ENCODE measurements at places on chromosomes 11 and 22. TPM values are rescaled to one million over a fixed set of nuclear protein-coding genes. Genes with fewer than 3 reads are reported as not detected.
A peak's percentile ranks its signal among the peaks of the same experiment; 100 is the strongest.

Gene TPBGL
- total RNA-seq = 0.34 TPM

GRCh38 chr11:102467853-102468580, 15.5 kb upstream of the TMEM123 start:
- DNase-seq = no peak

Gene COA4
- 26.0 TPM for total RNA-seq

- peak; percentile 11 for DNase-seq
These were observed 12.6 kb upstream of the MRPL23 start for GRCh38 chr11:1934335-1935155.

GRCh38 chr22:28282405-28283067, 363.5 kb upstream of the PITPNB start:
- no peak for DNase-seq

GRCh38 chr11:91326751-91327150, 897.9 kb upstream of the FAT3 start:
- DNase-seq = no peak

Gene CDC42BPG
- 12.7 TPM for total RNA-seq

Gene CHST1
- not detected for total RNA-seq

Gene GGTLC2
- total RNA-seq = not detected

Gene APLNR
- 0.07 TPM for total RNA-seq

- no peak for DNase-seq
These were observed 18.1 kb downstream of the PPP6R2 start for GRCh38 chr22:50361222-50361621.

DNA sequence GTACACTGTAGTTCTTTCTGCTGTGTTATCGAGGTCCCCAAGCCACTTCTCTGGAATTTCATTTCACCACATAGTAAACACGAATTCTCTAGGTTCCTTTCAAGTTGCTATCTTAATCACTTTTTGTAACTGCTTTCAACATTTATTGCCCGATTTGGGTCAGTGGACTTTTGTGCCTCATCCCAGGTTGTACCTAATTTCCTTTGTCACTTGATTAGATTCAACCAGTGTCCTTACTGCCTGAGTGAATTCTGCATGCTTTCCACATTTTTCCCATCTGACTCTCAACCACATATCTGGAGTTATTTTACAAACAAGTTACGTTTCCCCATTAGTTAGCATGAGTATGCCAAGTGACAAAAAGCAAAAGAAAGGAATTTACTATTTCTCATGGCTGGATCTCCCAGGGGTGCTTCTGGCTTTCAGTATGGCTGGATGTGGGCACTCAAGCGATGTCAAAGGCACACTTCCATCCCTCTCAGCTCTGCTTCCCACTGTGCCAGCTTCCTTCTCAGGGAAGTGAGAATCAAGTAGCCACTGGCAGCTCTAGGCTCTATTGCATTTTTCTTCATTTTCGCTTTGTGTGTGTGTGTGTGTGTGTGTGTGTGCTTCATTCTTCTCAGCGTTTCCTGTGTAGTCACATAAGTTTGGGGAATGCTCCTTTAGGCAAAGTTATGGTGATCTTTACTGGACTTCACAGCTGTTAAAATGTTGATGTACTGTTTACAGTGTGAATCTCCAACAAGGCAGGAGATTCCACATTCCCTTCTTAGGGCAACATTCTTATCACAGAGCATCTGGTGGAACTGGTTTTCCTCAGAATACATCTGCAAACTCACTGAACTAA, 128.9 kb downstream of the DBX1 start:
- DNase-seq = no peak

Gene MS4A3
- total RNA-seq = 1.4 TPM

GRCh38 chr11:95849087-95849825, 59.0 kb downstream of the CEP57 start:
- DNase-seq = peak; percentile 48

- no peak for DNase-seq
These were observed 88.5 kb upstream of the AKIP1 start for GRCh38 chr11:8822469-8822868.

GRCh38 chr11:24386546-24387397, 110.1 kb upstream of the LUZP2 start:
- DNase-seq = no peak

- DNase-seq = no peak
These were observed 42.2 kb downstream of the MRTFA start for GRCh38 chr22:40594346-40594745.

GRCh38 chr22:30325724-30326254, 952 bp downstream of the TBC1D10A start:
- DNase-seq = peak; percentile 30

Gene TFIP11
- total RNA-seq = 108 TPM

DNA sequence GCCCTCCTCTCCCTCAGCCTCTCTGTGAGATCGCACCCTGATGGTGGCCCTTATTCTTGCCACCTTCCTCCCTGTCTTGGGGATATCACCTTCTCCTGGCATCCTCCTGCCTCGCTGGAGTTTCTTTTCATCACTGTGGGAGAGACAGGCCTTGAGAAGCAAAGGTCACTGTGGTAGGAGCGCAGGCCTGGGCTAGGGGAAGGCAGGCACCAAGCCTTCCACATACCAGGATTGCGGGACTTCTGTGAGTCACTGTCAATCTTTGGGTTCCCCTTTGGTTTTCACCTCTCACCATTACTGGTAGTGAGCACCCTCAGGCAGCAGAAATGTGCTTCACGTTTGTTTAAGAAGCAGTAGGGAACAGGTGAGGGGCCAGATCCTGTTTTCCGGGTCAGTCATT, 31.2 kb upstream of the B3GAT1 start:
- DNase-seq = no peak

Gene TBX10
- not detected for total RNA-seq

DNA sequence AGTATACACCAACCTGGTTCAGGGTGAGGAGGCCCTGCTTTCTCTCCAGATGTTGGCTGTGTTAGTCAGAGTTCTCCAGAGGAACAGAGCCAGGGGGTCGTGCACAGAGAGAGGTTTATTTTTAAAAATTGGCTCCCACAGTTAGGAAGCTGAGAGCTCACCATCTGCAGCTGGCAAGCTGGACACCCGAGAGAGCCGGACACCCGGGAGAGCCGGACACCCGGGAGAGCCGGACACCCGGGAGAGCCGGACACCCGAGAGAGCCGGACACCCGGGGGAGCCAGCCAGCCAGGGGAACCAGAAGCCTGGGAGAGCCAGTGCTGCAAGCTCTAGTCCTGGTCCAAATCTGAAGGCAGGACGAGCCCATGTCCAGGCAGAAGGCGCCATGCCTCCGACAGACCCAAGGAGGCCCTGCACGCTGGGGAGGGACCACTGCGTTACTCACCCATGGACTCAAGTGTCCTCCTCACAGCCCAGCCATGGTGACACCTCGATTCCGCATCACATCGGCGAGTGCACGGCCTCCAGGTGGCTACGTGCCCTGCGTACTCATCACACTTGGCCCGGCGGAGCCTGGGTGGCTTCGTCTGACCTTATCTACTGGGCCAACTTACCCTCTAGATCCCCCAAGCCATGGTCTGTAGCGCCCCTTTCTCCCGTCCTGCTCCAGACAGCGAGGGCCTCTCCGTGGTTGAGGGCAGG, 99.0 kb downstream of the BRD1 start:
- DNase-seq = no peak

GRCh38 chr11:33682446-33682845, 18.2 kb downstream of the C11orf91 start:
- no peak for DNase-seq

All from natural killer cell (primary cell).